Pancreas (tissue), 10 donors: ENCODE measurements at places on chromosomes 5 and 9. TPM values are rescaled to one million over a fixed set of nuclear protein-coding genes. Genes with fewer than 3 reads are reported as not detected.

Gene ZBED3
- polyA plus RNA-seq: 4.2 TPM

Gene FANCC
- 4.1 TPM for polyA plus RNA-seq

Gene PAEP
- not detected for polyA plus RNA-seq

Gene AGGF1
- 7.6 TPM for polyA plus RNA-seq

Gene SRD5A1
- polyA plus RNA-seq: 3.2 TPM

DNA sequence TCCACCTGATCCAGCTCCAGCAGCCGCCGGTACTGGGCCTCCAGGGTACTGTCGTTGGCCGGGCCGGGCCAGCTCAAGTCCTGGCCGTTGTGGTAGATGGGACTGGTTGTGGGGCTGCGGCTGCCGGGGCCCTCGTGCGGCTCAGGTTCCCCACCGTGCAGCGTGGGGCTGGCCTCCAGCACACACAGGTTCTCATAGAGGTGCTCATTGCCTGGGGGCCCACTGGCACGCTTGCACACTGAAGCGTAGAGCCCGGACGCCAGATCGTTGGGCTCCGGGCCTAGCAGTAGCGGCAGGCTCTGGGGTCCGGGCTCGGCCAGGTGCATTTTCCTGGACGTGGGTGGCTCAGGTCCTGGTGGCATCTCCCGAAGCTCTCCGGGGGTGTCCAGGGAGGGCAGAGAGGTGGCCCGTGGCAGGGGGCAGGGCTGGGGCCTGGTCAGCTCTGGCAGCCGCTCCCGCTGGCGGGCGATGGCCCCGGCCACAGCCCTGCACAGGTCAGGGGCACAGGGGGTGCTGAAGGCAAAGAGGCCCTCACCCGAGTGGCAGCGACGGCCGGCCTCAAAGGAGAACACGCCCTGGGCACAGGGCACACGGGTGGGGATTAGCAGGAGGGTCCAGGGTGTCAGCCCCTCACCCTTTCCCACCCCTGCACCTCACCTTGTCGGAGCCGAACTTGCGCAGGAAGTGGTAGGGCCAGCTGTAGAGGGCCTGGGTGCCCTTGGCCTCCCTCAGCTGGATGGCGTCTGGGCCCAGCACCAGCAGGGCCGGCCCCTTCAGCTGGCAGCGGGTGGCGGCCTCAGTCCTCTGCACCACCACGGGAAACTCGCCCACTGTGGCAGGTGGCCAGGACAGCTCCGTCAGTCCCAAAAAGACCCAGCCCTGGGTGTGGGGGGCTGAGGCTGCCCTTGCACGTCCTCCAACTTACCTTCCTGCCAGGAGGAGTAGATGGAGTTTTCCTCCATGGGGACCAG, 5.3 kb downstream of the DOK3 start:
- no peak overlapping the region for H3K27ac ChIP-seq
- no peaks in the 10 kb centered on the region for H3K4me1 ChIP-seq
- no peak overlapping the region for H3K4me3 ChIP-seq

- no peaks in the 10 kb centered on the region for H3K27me3 ChIP-seq
- peak overlapping the region; percentile 67 for H3K4me3 ChIP-seq
- peak; percentile 35 for DNase-seq
- no peaks in the 10 kb centered on the region for H3K36me3 ChIP-seq
- H3K4me1 ChIP-seq: no peaks in the 10 kb centered on the region
- H3K27ac ChIP-seq: peak overlapping the region; percentile 96
Measured at GRCh38 chr9:38621434-38622287, 1.3 kb upstream of the ANKRD18A start.

- no peaks in the 10 kb centered on the region for H3K36me3 ChIP-seq
- H3K4me3 ChIP-seq: no peak overlapping the region
- no peaks in the 10 kb centered on the region for H3K4me1 ChIP-seq
- no peaks in the 10 kb centered on the region for H3K27me3 ChIP-seq
- no peak overlapping the region for H3K27ac ChIP-seq
Measured at GRCh38 chr5:64918083-64918482, 149.4 kb downstream of the CWC27 start.

Gene EQTN
- polyA plus RNA-seq: 0.33 TPM
